ENCODE measurements at places on chromosomes 11 and 22.

GRCh38 chr11:1299621-1300020 is 9.8 kb downstream of the TOLLIP start:
- DNase-seq = no peak

DNA sequence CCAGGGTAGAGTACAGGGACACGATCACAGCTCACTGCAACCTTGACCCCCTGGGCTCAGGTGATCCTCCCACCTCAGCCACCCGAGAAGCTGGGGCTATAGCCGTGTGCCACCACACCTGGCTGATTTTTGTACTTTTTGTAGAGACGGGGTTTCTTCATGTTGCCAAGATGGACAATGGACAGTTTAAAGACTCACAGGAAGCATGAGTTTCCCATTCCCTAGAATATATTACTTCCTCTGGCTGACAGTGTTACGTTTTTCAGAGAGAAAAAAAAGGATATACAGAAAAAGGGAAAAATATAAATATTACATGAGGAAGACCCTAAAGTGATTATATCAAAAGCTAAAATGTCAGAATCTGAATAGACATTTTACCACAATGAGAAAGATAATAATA is 72.3 kb downstream of the RSF1 start:
- DNase-seq = no peak

- DNase-seq = no peak
These were observed 17.9 kb upstream of the HYLS1 start for GRCh38 chr11:125869521-125869920.

- DNase-seq = no peak
These were observed 15.4 kb upstream of the TUBA8 start for GRCh38 chr22:18095101-18095805.

GRCh38 chr11:30351061-30351460 is 28.2 kb downstream of the ARL14EP start:
- no peak for DNase-seq

DNA sequence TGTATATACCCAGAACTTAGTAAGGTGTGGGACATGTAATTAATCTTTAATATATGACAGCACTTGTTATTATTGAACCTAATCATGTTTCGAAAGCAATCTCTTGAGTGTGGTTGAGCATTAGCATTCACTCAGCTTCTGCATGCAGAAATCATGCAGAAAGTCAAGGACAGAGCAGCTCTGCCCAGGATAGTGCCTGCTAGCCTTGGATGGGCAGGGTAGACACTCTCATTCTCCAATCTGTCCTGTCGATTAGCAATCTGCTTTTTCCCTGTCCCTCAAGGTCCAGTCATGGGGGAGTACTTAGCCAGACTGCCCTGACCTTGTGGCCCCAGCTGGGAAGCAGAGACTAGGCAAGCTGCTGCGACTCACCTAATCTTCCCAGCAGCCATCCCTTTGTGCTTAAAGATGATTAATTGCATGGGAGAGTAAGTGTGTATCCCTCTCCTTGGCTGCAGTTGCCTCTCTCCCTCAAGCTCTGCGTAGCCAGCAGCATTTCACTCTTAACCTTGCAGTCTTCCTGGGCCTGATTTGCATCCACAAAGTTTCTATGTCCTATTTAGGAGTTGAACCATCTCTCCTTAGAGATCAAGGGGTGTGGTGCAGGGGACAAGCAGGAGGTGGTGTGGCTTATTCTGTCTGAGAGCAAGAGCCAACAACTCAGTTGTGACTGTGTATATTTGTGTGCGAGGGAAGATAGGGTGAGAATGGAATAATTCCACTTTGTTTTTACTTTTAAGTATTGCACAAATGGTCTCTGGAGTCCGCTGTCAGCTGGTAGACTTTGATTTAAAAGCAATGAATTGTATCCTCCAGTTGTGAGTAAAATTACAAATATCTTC is 101.4 kb downstream of the FDX1 start:
- no peak for DNase-seq

DNA sequence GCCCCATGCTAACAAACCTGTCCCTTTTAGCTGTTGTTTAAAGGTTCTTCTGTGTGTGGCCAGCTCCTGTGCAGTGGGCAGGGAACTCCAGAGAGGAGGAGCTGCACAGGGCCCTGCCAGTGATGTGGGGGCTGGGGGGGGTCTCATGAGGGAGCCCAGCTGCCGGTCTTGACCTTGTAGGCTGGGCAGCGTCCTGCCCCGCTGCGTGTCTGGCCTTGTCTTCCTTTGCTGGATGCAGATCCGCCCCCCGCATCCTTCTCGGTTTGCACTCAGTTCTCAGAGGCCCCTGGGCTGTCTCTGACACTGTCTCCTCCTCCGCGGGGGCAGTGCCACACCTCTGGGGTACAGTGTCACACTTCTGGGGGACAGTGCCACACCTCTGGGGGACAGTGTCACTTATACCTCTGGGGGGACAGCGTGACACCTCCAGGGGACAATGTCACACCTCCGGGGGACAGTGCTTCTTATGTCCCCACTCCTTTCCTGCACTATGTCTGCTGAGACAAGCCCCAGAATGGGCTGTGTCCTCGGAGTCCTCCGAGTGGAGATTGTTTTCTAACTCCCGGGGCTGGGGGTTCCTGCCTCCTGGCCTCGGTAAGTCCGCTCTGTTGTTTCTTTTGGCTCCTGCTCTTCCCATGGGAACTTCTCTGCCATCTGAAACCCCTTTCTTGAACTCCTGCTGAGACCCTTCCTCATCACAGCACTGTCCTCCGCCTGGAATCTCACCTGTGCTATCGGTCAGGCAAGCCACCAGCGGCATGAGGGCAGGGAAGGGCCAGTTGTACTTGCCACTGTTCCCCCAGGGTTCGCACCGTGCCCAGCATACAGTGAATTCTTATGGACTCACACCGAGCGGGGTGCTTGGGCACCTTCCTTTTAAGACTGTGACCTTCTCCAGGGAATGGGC is 788.3 kb downstream of the TBC1D22A start:
- peak; percentile 52 for DNase-seq

DNA sequence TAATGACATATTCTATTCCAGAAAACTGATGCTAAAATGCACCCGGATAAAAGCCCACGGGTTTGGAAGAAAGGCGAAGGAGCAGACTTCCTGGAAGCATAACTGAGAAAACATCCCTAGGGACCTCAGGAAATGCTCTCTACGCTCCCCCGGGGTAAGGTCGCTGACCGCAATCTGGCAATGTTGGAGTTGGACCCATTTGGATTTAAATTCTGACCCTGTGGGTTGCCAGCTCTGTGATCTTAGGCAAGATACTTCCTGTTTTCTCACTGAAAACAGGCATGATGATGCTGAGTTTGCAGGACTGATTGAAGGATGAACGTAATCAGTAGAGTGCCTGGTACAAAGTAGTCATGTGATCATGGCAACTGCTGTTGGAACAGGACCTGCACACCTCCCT is 1054.0 kb downstream of the NTM start:
- peak; percentile 29 for DNase-seq

- no peak for DNase-seq
These were observed 11.9 kb upstream of the TEF start for GRCh38 chr22:41369837-41370236.

DNA sequence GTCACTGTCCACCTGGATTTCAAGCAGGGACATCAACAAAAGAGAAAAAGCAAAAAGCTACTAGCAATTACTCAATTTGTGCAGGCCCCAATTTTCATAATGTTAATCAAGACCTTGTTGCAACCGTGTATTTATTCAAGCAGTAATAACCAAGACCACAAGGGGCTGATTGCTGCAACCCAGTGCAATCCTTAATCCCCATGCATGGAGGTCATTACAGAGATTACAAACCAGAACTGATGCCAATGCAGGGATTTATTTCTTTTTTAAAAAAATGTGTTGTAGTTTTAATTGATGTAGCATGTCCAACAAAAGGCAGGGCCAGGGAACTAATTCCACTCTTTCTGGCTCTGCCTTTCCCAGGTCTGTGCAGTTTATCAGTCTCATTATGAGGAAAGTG is 18.4 kb downstream of the TECTA start:
- DNase-seq = no peak

- DNase-seq = no peak
These were observed 560.8 kb downstream of the ETS1 start for GRCh38 chr11:128026596-128026995.

GRCh38 chr11:2432628-2433071 is 11.7 kb downstream of the TRPM5 start:
- no peak for DNase-seq

GRCh38 chr22:39129081-39129480 is 23.4 kb downstream of the CBX7 start:
- no peak for DNase-seq

DNA sequence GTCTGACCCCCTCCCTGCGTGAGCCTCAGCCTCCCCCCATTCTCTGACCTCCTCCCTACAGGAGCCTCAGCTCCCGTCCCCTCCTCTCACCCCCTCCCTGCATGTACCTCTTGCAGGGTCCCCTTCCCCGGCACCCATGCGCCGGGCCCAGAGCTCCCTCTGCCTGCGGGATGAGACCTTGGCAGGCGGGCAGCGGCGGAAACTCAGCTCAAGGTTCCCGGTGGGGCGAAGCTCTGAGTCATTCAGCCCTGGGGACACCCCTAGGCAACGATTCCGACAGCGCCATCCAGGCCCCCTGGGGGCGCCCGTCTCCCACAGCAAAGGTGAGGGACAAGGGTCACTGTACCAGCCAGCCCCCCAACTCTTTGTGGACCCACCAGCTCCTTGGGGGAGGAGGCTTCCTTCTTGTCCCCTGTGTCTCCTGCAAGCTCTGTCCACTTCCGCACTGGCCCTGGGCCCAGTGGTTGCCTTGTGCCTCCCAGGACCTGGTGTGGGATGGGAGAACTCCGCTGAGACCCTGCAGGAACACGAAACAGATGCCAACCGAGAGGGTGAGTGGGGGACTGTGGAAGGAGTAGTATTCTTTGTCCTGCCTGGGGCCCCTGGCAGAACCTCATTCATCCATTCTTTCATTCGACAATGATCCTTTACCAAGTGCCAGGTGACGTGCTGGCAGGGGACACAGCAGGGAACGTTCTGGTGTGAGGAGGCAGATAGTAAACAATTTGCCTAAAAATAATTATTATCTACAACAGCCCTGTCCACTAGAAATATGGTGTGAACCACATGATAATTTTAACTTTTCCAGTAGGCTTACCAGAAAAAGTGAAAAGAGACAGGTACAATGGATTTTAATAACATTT is 3.7 kb upstream of the RPS6KA4 start:
- peak; percentile 70 for DNase-seq

GRCh38 chr22:50674606-50675552 is 2.3 kb downstream of the SHANK3 start:
- peak; percentile 67 for DNase-seq

GRCh38 chr22:46390105-46390651 is 54.7 kb downstream of the TRMU start:
- DNase-seq = no peak

GRCh38 chr22:44735518-44736428 is 16.6 kb upstream of the ARHGAP8 start:
- DNase-seq = peak; percentile 70

- peak; percentile 76 for DNase-seq
These were observed 25.1 kb downstream of the ADAMTS8 start for GRCh38 chr11:130403271-130403804.

DNA sequence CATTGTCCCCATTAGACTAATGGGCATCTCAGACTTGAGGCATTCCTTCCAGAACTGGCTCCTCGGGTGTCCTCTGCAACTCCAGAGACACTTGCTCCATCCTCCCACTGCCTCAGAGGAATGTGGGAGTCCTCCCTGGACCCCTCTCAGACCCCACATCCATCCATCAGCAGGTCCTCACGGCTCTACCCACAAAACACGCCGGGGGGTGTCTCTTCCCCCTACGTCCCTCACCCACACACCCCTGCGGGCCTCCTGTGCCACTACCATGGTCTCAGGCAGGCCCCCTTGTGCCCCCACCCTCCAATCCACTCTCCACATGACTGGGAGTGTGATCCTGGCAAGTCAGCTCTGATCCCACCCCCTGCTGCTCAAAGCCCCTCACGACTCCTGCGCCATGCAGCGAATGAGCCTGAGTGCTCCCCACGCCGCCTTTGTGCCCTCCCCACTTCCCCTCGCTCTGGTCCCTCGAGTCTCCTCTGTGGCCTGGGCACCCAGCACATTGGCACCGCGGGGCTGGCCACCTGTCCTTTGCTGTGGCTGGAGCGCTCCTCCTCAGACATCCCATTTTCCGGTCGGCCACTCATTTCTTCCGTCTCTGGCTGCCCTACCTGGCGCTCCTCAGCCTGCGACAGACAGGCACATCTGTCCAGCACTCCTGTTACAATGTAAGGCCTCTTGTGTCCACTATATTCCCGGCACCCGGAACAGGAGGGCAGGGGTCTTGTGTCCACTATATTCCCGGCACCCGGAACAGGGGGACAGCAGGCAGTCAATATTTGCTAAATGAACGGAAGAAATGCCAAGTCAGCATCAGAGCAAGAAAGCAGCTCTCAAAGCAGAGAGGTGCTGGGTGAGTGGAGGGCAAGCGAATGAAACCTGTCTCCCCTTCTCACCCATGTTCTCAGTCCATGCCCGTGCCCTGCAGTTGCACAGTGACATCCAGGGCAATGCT is 14.2 kb upstream of the MOB2 start:
- no peak for DNase-seq

DNA sequence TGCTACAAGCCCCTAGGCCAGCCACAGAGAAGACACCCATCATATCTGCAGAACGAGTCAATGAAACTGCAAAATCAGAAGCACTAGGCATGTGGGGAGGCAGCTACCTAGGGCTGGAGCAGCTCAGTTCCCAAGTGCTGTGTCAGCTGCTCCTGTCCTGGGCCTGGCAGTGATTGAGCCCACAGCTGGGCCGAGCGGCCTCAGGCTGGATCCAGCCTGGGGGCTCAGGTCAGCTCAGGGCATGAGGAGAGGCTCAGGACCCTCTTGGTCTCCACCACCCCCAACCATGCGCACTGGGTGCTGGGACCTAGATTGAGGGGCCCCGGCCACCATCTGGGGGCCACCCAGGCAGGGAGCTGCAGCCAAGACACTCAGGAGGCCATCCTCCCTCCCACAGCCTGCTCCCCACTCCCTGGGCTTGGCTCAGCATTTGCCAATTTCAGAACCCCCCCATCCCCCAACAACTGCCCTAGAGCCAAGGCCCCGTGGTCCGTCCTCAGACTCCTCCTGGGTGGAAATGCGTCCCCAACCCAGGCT is 2.4 kb upstream of the TNNT3 start:
- DNase-seq = peak; percentile 46

- no peak for DNase-seq
These were observed 896.9 kb downstream of the KCNA4 start for GRCh38 chr11:29119707-29120618.

- peak; percentile 46 for DNase-seq
These were observed 157.7 kb downstream of the C11orf91 start for GRCh38 chr11:33542921-33543320.

DNA sequence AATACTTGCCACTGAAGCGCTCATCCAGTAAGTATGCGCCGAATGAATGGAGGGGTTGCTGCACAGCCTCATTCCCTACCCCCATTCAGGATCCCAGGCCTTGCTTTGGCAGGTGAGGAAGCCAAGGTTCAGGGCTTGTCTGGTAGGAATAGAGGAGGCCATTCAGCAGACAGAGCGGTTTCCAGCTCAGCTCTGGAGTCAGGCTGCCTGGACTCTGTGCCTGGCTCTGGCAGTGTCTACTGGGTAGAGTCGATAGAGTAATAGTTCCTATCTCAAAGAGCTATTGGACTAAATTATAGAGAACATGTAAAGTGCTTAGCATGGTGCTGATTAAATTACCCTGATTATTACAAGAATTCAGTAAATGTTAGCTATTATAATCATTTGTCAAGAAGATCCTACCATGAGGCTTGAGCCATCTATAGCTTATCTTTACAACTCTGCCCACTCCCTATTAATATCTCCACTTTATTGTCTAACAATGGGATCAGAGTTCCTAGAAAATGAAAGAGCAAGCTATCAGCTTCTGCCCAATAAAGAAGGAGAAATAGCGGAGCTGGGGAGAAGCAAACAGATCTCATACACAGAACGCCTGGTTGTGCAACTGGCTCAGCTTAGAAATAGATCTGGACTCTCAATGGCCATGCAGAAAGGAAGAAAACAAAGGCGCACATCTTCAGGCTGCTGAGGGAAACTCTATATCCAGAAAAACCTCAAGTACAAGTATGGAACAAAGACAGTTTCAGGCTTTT is 6.6 kb upstream of the SNX32 start:
- no peak for DNase-seq
